ENCODE measurements at places on chromosomes 16 and 17. TPM values are rescaled to one million over a fixed set of nuclear protein-coding genes. Genes with fewer than 3 reads are reported as not detected.

GRCh38 chr17:65557349-65558310 is 3.8 kb downstream of the AXIN2 start:
- no peaks in the 10 kb centered on the region for H3K36me3 ChIP-seq
- no peak overlapping the region for H3K4me3 ChIP-seq

KRTAP3-2 gene
- not detected for total RNA-seq

DNA sequence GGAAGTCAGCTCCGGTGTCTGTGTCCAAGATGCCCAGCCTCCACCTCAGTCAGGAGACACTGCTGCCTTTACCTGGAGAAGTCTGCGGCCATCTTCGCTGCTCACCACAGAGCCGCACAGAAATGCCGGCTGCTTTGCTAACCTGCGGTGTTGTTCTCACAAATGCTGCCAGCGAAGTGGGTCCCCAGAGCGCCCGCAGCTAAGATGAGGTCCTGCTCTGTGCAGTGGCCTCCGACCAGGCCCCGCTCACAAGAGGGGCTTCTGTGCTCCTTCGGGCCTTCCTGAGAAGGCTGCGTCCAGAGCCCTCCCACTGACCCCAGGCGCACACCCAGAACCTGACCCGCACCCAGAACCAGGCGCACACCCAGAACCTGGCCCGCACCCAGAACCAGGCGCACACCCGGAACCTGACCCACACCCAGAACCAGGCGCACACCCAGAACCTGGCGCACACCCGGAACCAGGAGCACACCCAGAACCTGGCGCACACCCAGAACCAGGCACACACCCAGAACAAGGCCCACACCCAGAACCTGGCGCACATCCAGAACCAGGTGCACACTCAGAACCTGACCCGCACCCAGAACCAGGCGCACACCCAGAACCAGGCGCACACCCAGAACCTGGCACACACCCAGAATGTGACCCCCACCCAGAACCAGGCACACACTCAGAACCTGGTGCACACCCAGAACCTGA is 51.5 kb upstream of the FASN start:
- no peak overlapping the region for H3K27ac ChIP-seq
- H3K36me3 ChIP-seq: no peaks in the 10 kb centered on the region
- no peak overlapping the region for H3K4me3 ChIP-seq
- no peak for DNase-seq
- no peaks in the 10 kb centered on the region for H3K27me3 ChIP-seq

DNA sequence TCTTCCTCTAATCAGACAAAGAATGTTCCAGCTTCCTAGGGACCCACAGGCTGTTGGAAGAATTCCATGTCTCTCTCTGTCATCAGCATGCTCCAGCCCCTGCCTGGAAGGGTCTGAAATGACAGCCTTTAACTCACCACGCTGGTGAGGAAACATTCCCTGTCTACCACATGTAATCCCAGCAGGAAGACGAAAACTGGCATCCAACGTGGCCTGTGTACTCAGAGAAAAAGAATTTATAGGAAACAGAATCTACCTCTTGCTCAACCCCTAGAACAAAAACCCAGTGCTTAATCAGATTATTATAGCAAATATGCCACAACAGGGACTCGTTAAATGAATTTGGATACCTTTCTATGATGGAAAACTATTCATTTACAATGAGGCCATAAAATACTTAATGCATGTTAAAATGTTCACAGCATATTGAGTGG is 147.3 kb upstream of the FOXF1 start:
- no peak overlapping the region for H3K4me3 ChIP-seq
- no peak for DNase-seq
- no peaks in the 10 kb centered on the region for H3K27me3 ChIP-seq
- H3K36me3 ChIP-seq: no peaks in the 10 kb centered on the region
- H3K4me1 ChIP-seq: no peaks in the 10 kb centered on the region

DNA sequence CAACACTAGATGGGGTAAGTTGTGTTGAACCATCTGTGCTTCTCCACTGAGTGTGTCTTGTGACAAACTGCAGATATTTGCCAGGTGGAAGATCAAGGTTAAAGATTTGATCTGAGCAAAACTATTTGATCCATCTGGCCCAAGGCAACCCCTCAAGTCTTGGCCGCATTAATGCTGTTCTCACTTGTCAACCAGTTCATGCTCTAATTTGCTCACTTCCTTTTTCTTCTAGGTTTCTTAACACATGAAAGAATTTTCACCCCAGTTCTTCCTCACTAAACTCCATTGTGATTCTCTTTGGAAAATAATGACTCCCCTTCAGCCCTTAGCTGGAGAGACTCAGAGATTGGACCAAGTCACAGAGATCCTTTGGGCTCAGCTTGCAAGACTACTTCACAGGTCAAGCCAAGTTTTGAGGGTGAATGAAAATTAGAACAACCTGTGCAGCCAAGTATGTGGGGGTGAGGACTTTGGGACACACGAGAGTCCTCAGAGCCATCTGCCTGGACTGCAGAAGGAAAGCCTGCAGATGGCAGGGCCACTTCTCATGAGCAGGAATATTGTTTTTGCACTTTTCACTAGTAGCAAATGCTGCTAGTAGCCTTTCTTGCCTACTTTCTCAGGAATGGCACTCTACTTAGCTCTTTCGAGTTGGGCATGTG is 166.5 kb downstream of the AXIN2 start:
- no peak overlapping the region for H3K4me3 ChIP-seq
- no peak for DNase-seq
- H3K27ac ChIP-seq: no peak overlapping the region

GRCh38 chr16:74261068-74261467 is 35.5 kb upstream of the PSMD7 start:
- no peaks in the 10 kb centered on the region for H3K27me3 ChIP-seq
- no peak overlapping the region for H3K27ac ChIP-seq
- no peak overlapping the region for H3K4me3 ChIP-seq
- H3K4me1 ChIP-seq: no peaks in the 10 kb centered on the region
- no peaks in the 10 kb centered on the region for H3K36me3 ChIP-seq

- no peaks in the 10 kb centered on the region for H3K27me3 ChIP-seq
- H3K27ac ChIP-seq: no peak overlapping the region
- H3K4me3 ChIP-seq: no peak overlapping the region
- DNase-seq: no peak
- H3K36me3 ChIP-seq: no peaks in the 10 kb centered on the region
- H3K4me1 ChIP-seq: peaks cover 14% of the 10 kb centered on the region
These were observed 25.2 kb downstream of the GRB2 start for GRCh38 chr17:75380315-75380714.

PYDC1 gene
- not detected for total RNA-seq

MMD gene
- total RNA-seq: 14.3 TPM

- peak overlapping the region; percentile 83 for H3K27ac ChIP-seq
- H3K36me3 ChIP-seq: peaks cover 18% of the 10 kb centered on the region
- H3K4me1 ChIP-seq: peaks cover 62% of the 10 kb centered on the region
- no peaks in the 10 kb centered on the region for H3K27me3 ChIP-seq
These were observed 7.5 kb upstream of the EDC4 start for GRCh38 chr16:67865318-67865717.

- peaks cover 21% of the 10 kb centered on the region for H3K4me1 ChIP-seq
- no peak overlapping the region for H3K4me3 ChIP-seq
- no peaks in the 10 kb centered on the region for H3K27me3 ChIP-seq
- no peak for DNase-seq
- H3K27ac ChIP-seq: peak overlapping the region; percentile 71
- H3K36me3 ChIP-seq: no peaks in the 10 kb centered on the region
These were observed 23.9 kb upstream of the MEAK7 start for GRCh38 chr16:84528322-84528721.

DNA sequence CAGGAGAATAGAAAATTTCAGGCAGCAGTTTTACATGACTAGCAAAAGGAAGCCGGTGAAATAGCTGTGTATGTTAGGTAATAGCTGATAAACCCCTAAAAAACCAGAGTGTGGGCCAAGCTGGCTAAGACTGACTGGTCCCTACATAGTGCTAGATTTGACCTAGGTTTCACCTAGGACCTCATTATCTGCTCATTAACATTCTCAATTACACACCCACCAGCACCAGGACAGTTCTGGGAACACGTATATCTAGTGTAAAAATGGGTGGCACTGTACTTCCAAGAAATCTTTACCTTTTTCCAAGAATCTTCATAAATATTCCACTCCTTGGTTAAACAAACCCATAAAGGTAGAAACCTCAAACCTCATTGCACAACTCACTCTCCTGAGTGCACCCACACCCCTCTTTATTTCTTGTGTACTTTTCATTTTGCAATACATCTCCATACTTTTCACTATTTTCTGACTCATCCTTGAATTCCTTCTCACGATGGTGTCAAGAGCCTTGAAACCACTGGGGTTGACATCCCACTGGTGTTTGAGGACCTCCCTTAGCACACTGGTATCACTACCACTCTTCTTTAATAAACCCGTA is 262.7 kb upstream of the KCNJ16 start:
- no peaks in the 10 kb centered on the region for H3K27me3 ChIP-seq
- H3K27ac ChIP-seq: no peak overlapping the region
- no peaks in the 10 kb centered on the region for H3K36me3 ChIP-seq
- H3K4me1 ChIP-seq: no peaks in the 10 kb centered on the region
- DNase-seq: no peak

DNA sequence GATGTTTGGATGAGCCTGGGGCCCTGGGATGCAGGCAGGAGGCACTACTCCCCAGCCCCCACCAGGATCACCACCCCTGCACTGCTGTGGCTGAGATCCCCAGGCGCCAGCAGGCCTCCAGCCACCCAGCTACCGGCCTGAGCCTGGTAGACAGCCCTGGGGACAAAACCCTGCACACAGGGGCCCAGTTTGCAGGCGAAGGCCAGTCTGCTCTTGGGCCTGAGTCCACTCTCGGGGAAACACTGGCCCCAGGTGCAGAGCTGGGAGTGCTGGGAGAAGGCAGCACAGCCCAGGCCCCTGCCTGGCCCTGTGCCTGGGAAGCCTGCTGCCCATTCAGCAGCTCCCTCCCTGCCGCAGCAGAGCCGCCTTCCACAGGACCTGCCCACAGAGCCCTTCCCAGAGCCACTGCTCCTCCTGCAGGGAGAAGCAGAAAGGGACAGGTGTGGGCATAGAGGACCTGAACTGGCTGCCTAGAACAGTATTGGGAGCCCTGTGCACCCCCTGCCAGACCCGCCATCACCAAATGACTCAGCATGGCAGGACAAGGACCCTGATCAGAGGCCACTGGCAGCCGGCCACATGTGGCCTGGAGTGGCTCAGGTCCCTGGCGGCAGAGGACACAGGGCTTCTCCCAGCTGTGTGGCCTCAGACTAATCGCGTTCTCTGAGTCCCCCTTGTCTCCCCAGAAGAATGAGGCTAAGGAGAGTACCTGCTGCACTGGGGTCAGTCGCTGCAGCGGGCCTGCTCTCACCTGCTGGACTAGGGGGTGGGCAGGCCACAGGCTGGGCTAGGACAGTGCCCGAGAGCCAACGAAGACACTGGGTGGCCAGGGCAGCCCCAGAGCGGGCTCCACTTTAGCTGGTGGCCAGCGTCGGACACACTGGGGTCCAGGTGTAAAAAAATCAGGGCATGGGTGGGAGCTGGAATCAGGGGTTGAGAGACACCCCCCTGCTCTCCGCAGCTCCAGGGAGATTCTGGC is 10.7 kb downstream of the MSRB1 start:
- no peak overlapping the region for H3K27ac ChIP-seq
- no peak overlapping the region for H3K4me3 ChIP-seq
- no peaks in the 10 kb centered on the region for H3K27me3 ChIP-seq
- no peak for DNase-seq

GRCh38 chr17:74514632-74515334 is 16.5 kb downstream of the CD300LB start:
- DNase-seq: no peak
- H3K27ac ChIP-seq: no peak overlapping the region
- peaks cover 3% of the 10 kb centered on the region for H3K4me1 ChIP-seq
- no peak overlapping the region for H3K4me3 ChIP-seq
- no peaks in the 10 kb centered on the region for H3K36me3 ChIP-seq

BICDL2 gene
- total RNA-seq: 1.1 TPM

SLC25A10 gene
- 4.7 TPM for total RNA-seq

DNA sequence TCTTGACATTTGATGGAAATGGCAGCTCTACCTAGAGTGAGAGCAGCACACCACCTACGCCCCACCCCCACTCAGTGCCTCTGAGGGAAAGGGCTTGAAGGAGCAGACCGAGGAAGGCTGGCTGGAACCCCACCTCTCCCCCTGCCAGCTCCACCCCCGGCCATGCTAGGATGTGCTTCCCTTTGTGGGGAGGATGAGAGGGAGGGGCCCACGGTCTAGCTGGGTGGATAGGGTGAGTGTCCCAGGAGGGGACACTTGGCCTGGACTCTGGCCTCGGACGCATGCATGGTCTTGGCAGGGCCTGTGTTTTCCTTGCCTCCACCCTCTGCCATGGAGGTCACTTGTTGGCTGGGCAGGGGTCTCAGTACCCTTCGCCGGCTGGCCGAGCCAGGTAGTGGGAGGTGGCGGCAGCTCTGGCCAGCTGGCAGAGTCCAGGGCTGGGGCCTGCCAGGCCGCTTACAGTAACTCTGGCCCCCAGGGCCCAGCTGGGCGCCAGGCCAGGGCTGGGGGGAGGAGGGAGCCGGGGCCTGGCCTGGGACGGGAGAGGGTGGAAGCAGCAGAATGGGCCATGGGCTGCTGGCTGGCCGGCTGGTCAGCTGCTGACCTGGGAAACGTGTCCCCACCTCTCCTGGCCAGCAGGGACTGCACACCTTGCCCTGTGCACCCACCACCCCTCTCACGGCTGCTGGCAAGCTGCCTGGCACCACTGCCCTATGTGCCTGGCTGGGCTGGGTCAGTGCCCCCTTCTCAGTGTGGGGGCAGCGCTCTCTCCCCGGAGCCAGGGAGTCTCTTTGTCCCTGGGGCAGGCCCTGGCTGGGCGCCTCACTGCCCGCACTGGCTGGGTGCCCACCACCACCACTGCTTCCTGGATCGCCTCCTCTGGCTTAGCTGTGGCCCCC is 23.0 kb downstream of the RARA start:
- H3K27ac ChIP-seq: peak overlapping the region; percentile 70
- H3K4me1 ChIP-seq: peaks cover 87% of the 10 kb centered on the region
- H3K27me3 ChIP-seq: no peaks in the 10 kb centered on the region
- peak; percentile 83 for DNase-seq
- no peaks in the 10 kb centered on the region for H3K36me3 ChIP-seq
- H3K4me3 ChIP-seq: peak overlapping the region; percentile 62

GRCh38 chr16:81526199-81526598 is 81.6 kb downstream of the CMIP start:
- no peak for DNase-seq
- H3K27ac ChIP-seq: peak overlapping the region; percentile 7
- no peak overlapping the region for H3K4me3 ChIP-seq
- H3K27me3 ChIP-seq: no peaks in the 10 kb centered on the region
- no peaks in the 10 kb centered on the region for H3K4me1 ChIP-seq
- H3K36me3 ChIP-seq: no peaks in the 10 kb centered on the region

DNA sequence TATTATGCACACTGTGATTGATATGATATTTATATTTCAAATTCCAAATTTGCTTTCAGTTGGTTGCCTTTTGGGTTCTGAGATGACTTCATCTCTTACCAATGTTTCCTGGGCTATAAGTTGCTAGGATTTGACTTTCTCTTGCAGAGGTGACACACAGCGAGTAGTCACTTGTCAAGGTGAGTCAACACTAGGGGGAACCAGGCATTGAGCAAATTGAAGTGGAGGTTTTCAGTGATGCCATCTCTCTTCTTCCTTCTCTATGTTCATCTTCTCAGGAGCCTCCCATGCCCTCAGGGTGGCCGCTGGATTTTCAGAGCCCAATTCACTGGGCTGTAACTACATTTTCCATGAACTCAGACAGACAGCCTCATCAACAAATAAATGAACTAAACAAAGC is 6.0 kb upstream of the CPD start:
- no peak overlapping the region for H3K4me3 ChIP-seq
- no peaks in the 10 kb centered on the region for H3K36me3 ChIP-seq
- no peak for DNase-seq
- no peak overlapping the region for H3K27ac ChIP-seq
- no peaks in the 10 kb centered on the region for H3K4me1 ChIP-seq
- H3K27me3 ChIP-seq: no peaks in the 10 kb centered on the region

GRCh38 chr17:75459246-75459589 is 2.8 kb downstream of the TMEM94 start:
- H3K27ac ChIP-seq: no peak overlapping the region
- no peaks in the 10 kb centered on the region for H3K36me3 ChIP-seq
- H3K4me3 ChIP-seq: no peak overlapping the region
